ENCODE measurements at places on chromosomes 5 and 9.

DNA sequence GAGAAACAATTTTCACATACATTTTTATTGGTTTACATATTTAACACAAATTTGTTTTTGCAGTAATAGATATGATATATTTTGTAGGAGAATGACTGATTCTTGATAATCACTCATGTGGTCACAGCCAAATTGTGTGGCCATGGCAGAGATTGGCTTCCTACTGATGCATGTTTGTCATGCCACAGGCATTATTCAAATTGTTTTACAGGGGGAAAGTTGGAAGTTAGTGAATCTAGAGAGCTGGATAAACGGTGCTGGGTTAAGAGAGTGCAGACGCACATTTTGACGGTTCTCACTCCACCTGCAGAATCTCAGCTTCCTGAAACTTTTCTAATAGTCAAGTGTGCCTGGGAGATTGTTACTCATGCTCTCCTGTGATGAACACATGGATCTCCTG, 91.1 kb upstream of the FBN2 start:
- H3K36me3 ChIP-seq = no peaks in the 10 kb centered on the region
- H3K4me1 ChIP-seq = no peaks in the 10 kb centered on the region
- no peaks in the 10 kb centered on the region for H3K27me3 ChIP-seq

GRCh38 chr5:98941131-98941883, 12.5 kb upstream of the CHD1 start:
- no peaks in the 10 kb centered on the region for H3K36me3 ChIP-seq
- DNase-seq = no peak
- H3K4me1 ChIP-seq = peaks cover 16% of the 10 kb centered on the region

DNA sequence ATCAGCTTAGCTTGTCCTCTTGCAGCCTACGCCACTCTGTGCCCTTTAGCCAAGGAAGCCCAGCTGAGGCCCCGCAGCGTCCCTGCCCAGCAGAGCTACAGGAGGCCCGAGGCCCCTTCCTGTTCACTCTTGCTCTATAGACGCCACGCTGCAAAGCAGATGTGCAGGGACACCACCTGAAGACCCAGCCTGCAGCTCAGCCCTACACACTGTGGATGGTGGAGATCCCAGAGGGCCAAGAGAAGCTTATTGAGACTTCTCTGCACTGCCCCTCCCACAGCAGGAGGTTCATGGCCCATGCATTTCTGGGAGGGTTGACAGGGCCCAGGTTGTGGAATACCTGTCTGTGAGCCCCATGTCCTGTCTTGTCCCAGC, 33.6 kb downstream of the IRF1 start:
- peaks cover 82% of the 10 kb centered on the region for H3K4me1 ChIP-seq
- H3K36me3 ChIP-seq = peaks cover 28% of the 10 kb centered on the region
- no peaks in the 10 kb centered on the region for H3K27me3 ChIP-seq
- no peak for DNase-seq

DNA sequence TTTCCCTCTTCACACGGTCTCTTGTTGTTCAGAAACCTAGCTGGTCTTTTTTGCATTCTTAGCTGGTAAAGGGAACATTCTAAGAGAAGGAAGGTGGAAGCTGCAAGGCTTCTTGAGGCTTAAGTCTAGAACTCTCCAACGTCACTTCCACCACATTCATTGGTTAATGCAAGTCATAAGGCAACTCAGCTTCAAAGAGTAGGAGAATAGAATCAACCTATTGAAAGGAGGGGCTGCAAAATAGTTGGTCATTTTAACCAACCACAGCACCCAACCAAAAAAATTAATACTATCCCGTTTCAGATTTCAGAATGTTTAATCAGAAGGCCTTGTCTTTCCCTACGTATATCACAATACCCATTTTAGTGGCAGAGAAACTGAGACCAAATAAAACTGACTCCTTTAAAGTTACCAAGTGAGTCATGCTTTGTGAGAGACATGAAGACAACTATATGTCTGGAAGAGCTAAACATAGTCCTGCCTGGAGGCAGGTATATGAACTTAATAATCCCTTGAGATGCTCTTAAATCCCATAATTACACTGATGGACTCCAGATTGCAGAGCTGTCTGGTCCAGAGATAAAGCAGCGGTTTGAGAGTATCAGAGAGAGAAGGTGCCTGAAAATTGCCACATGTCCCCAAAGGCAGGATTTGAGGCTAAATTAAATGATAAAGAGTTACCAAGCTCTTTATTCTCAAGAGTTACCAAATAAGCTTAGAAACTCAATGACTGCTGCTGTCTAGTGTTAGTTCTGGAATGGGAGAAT, 14.4 kb downstream of the DOCK8 start:
- no peaks in the 10 kb centered on the region for H3K27me3 ChIP-seq
- H3K4me1 ChIP-seq = peaks cover 12% of the 10 kb centered on the region
- no peak for DNase-seq

- no peak overlapping the region for H3K27ac ChIP-seq
- peaks cover 6% of the 10 kb centered on the region for H3K27me3 ChIP-seq
- H3K36me3 ChIP-seq = no peaks in the 10 kb centered on the region
- H3K4me1 ChIP-seq = no peaks in the 10 kb centered on the region
These were observed 39.1 kb upstream of the ITGA1 start for GRCh38 chr5:52748590-52748989.

- no peak overlapping the region for H3K4me3 ChIP-seq
- no peak for DNase-seq
- H3K4me1 ChIP-seq = no peaks in the 10 kb centered on the region
- no peaks in the 10 kb centered on the region for H3K27me3 ChIP-seq
- H3K27ac ChIP-seq = no peak overlapping the region
These were observed 411.9 kb downstream of the MTRR start for GRCh38 chr5:8280711-8281363.

DNA sequence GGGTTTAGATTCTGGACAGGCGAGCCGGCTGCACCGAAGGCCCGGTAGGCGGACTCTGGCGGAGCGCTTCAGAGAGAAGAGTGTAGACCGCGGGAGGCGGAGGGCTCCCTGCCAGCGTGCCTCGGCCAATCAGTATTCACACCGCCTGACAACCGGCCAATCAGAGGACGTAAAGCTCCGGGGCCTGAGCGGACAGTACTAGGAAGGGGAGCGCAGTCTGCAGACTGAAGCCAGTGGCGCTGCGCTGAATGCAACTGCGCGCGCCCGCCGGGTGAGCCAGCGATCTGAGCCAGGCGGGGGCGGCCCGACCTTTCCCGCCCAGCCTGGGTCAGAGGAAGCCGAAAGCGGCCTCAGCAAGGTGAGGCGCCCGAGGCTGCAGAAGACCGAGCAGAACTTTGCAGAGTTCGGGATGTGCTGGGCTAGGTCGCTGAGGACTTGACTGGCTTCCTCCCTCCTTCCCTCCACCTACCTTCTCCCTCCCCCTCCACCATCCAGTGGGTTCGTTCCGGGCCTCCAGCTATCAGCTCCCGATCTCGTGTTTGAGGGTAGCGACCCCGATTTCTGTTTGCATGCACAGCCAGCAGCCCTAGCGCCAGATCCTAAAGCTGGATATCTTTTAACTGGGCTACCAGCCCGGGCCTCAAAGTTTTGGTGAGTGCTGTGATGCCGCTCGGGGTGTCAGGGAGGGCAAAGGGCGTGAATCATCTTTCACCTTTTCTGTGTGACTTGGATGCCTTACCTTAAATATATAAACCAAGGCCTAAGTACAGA, at the start of gene DMRT2:
Gene DMRT2 (plus strand): TSS at position 233 of the 771 bp plus-strand sequence. CDS start 1,257 bp downstream, outside the sequence.
- peaks cover 1% of the 10 kb centered on the region for H3K36me3 ChIP-seq
- peaks cover 30% of the 10 kb centered on the region for H3K27me3 ChIP-seq
- H3K27ac ChIP-seq = peak within 1 kb of the TSS; percentile 62
- H3K4me1 ChIP-seq = peaks cover 18% of the 10 kb centered on the region
- DNase-seq = no peak

DNA sequence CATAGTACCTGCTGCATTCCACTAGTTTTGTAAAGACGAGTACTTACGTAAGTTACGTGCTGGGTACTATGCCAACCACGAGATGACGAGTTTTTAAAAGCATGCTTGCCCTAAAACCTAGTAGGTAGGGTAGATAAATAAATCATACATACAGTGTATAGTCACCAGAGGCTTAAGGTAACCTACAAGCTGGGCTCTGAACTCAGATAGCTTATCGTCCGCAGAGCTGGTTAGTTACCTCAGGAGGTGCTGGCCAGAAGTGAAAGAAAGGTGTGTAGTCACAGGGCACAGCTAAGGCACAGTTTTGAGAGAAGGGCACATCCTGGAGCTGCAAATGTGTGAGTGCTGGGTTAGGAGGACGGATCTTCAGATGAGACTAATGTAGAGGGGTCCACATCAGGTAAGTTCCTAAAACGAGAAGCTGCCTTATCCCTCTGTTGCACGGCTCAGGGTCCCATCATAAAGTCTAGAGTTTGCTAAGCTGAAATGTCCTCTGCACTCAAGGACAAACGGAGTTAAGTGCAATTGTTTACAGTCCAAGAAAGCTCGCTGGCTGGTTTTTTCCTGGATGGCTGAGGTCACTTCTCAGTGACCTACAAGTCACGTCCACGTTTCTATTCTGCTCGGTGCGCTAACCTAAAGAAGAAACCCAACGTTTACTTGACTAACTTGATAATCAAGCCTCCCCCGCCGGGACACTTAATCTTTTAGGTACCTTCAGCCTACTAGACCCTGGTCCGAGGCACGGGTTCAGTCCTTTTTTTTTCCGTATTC, 1.1 kb upstream of the SNX24 start:
- DNase-seq = no peak
- peak overlapping the region; percentile 69 for H3K27ac ChIP-seq
- H3K27me3 ChIP-seq = no peaks in the 10 kb centered on the region

- H3K36me3 ChIP-seq = no peaks in the 10 kb centered on the region
- no peak for DNase-seq
- no peaks in the 10 kb centered on the region for H3K27me3 ChIP-seq
- no peak overlapping the region for H3K4me3 ChIP-seq
These were observed 95.3 kb downstream of the IRX2 start for GRCh38 chr5:2656206-2656605.

DNA sequence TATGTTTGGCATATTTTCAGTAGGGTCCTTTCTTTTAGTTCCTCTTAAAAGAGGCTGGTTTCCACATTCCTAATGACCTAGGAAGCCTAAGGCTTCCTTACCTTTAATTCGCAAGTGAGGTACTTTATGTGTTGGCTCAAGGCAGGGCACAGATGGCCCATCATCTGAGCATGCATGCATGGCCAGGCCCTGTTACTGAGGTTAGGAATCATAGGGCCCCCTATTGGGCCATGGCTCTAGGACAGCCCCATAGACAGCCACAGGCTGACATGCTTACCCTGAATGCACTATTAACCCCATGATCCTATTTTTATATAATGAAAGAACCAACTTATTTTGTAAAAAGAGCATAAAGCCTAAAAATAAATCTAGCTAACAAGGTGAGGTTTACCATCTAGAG, 271.4 kb downstream of the ELAVL2 start:
- H3K4me1 ChIP-seq = no peaks in the 10 kb centered on the region
- no peaks in the 10 kb centered on the region for H3K36me3 ChIP-seq
- H3K27me3 ChIP-seq = no peaks in the 10 kb centered on the region
- H3K4me3 ChIP-seq = no peak overlapping the region
- no peak overlapping the region for H3K27ac ChIP-seq
